ENCODE measurements at places on chromosomes 5 and 9.

DNA sequence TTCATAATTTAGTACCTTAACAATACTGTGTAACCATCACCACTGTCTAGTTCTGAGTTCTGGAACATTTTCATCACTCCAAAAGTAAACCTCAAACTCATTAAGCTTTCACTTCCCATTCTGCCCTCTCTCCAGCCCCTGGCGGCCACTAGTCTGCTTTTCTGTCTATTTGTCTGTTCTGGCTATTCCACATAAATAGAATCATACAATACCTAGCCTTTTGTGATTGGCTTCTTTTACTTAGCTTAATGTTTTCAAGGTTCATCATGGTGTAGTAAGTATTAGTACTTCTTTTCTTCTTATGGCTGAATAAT lies 138.7 kb downstream of the RAPGEF6 start:
- DNase-seq: no peak

DNA sequence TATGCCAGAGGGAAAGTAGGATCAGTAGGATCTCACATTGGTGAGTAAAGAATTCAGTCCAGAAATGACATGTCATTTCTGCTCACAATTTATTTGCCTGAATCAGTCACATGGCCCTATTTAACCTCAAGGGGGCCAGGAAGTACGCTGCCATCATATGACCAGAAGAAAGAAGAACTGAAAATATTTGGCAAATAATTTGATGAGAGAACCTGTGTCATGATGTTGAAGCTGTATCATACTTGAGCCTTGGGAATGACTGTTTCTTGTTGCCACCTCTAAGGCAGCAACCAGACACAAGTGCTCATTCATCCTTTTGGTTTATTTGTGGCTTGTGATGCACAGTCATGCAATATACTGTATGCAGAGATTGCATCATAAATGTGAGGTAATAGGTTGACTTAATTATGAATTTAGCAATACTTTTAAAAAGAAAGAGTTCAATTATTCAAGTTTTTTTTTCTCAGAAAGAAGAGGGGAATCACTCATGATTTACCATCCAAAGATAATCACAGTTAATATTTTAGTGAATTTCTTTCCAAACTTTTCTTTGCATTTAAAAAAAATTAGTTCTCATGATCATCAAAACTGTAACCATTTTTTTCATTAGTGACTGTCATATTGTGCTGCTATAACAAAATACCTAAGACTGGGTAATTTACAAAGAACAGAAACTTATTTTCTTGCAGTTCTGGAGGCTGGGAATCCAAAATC lies 8.2 kb upstream of the ZFYVE16 start:
- peak; percentile 92 for DNase-seq

- no peak for DNase-seq
Observed at GRCh38 chr5:124773315-124774311, 27.2 kb upstream of the ZNF608 start.

DNA sequence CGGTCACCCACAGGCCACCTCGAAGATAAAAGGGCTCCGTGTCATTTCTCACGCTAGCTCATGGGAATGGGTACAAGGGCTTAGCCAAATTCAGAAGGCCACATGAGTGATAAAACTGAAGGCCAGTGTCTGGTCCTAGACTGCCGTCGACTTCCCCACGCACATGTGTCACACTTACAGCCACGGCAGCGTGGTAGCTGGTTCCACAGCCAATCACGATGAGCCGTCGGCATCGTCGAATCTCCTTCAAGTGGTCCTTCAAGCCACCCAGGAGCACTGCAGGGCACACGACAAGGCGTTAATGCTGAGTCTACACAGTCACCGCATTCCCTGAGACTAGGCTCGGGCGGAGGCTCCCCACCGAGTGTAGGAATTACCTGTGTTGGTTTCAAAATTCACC lies 24.7 kb upstream of the MAPK9 start:
- no peak for DNase-seq

DNA sequence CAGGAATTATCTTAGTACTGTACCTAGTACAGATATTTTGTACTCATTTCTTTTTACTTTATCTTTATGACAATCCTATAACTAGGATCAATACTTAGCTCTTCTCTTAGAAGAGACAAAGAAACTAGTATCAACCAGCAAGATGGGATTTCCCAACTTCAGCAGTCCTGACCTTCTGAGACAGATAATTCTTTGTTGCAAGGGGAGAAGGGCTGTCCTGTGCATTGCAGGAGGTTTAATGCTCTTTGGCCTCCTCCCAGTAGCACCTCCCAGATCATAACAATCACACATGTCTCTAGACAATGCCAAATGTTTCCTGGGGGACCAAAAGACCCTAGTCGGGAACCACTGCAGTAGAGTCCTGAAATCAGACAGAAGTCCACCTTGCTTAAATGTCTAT lies 424.3 kb upstream of the DMAC1 start:
- no peak for DNase-seq

DNA sequence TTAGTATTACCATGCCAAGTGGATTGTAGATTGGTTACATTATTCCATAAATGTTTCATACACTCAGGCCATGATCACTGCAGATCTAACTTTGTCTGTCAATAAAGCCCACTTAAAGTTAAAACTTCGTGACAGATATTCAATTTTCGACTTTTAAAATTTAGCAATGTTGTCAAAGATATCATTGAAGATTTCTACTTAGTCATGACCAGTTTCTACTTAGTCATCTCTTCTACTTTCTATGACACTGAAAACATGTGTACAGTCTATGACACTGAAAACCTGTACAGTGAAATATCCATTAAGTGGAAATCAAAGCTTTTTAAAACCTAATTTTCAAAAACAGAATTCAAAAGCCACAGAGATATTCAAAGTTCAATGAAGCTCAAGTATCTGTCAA lies 258.2 kb downstream of the MCTP1 start:
- DNase-seq: no peak

- no peak for DNase-seq
Observed at GRCh38 chr5:20360263-20360662, 372.3 kb upstream of the CDH18 start.

DNA sequence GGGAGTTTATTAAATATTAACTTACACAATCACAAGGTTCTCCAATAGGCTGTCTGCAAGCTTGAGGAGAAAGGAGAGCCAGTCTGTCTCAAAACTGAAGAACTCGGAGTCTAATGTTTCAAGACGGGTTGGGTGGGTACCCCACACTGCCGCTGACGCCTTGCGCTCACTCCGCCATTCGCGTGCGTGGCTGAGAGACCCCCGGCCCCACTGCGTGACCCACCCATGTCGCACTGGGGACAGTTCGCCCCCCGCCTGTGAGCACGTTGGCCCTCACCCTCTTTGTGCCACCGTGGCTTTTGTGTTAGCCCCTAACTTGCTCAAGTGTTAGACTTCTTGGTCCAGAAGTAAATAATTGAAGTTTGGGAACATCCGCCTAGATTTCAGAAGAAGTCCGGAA lies 270.0 kb upstream of the ITGA1 start:
- no peak for DNase-seq

DNA sequence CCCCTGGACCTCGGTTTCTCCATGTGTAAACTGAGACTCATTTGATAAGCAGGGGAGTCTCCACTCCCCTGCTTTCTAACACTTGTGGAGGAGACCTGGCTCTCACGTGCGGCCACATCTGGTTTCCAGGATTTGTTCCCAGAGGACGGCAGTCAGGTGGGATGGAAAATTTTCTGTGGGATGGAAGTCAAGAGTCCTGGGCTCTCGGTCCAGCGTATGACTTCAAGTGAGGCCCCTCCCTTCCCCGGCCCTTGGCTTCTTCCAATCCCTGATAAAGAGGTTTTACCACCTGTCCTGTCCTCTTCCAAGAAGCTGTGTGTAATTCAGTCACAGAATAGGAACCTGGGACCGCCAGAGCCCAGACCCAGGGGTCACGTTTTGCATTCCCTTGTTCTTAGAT lies 35.0 kb downstream of the TMOD1 start:
- no peak for DNase-seq

DNA sequence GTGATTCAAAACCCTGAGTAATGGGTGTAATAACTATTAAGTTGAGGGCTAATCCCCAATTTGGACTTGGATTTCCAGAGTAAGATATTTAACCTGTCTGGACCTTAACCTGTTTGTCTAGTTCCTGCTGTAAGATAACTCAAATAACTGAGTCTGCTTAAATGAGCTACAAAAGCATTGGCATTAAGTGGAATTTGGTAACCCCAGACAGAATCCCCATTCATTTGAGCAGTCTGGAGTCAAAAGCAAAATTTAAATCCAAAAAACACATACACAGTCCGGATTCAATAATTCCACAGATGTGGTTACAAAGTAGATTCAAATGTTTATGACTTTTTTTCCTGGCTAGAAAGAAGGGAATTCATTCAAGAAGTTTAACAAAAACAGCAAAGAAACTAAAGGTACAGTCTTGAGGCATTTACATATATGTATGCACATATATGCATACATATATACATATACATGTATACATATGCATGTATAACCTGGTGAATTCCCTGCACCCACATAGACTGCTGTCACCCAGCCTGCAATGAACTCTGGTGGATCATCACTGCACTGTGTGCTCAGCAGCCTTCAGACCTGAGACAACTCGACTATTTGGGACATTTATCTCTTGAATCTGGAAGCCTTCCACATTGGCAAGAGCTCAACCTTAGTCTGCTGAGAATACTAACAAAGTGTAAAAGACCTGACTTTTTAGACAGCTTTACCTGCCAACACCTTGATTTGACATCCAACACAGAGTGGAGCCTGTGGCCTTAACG lies 205.4 kb downstream of the LURAP1L start:
- DNase-seq: no peak

- DNase-seq: no peak
Observed at GRCh38 chr9:136105398-136106135, 10.5 kb upstream of the NACC2 start.

DNA sequence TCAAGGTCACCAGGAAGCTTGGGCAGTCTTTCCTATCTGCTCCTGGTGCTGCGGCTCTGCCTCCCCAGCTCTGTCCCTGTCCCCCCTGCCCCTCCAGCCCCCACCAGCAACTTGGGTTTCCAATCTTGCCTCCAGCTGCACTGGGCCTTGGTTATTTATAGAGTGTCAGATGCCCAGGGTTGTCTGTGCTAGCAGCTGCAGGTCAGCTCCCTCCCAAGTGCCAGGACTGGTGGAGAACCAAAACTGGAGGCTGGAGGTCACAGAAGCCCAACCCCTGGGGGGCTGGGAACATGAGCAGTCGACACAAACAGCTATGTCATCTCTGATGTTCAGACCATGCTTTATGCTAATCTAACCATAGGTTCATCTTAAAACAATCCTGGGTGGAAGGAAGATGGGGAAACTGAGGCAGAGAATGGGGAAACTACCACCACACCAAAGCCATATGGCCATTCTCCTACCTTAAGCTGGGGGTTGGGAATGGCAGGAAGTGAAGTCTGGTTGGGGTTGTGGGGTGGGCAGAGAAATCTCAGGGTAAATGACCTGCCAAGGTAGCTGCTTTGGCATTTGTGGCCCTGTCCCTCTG lies 1.7 kb downstream of the TPM2 start:
- DNase-seq: no peak

DNA sequence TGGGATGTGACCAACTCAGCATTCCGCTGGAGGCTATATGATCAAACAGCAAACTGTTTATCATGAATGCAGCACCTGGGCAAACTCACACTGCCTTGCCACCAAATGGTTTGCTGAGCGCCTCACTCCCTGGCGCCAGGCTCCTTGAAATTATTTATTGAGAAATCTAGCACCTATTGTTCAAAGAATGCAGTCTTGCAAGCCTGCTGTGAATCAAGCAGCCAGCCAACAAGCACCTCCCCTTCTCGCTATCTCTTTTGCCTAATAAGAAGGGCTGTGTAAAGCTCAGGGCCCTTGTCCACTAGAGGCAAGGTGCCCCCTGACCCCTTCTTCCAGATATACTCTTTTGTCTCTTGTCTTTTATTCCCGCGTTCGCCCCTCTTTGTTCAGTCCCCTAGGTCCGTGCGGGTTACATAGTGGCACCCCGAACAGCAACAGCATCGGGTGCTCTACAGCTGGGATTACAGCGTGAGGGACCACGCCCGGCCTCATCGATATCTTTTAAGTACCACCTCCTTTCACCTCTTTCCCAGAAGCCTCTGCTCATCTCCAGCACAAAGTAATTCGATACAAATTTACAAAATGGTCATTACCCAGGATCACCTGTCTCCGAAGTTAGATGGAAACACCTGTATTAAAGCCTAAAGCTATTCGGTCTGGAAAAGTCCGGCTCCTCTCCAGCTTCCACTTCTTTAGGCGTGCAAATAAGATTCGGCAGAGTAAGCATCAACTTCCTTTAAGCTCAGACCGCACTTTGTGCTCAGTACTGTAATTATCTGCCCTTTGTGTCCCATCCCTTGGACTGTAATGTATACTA lies 896 bp downstream of the RIGI start:
- DNase-seq: peak; percentile 50

DNA sequence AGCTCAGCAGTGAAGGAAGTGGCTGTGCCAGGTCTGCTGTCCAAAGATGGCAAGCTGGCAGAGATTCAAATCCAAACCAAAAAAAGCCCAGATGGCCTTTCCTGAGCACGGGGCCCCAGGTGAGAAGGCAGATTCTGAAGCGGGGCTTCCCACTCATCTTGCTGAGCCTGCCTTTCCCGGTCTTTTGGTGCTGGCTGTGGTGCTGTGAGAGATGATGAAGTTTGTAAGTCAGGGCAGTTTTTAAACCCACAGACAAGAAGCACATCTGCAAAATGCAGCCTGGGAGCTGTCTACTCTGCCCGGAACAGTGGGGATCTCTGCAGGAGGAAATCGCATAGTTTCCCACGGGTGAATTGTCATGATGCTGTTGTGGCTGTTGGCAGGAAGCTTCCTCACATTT lies 85.0 kb upstream of the IRX4 start:
- no peak for DNase-seq

DNA sequence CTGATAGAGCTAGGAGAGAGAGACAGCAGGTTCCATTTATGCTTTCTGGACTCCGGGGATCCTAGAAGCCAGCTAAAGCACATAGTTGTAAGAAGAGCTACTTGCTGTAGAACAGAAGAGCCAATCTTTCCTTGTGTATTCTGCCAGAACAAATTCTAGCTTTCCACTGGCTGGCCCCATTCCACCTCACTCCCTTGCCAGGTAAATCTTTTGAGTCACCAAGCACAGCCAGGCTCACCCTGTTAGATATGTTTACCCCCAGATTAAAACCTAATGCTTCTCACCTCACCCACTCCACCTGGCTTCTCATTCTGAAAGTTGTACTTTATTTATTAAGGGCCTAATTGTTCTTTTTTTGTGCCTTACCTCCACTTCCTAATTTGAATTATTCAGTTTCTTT lies 48.9 kb upstream of the CHD1 start:
- no peak for DNase-seq

GRCh38 chr9:114004221-114004716 lies 73.8 kb downstream of the AMBP start:
- no peak for DNase-seq

DNA sequence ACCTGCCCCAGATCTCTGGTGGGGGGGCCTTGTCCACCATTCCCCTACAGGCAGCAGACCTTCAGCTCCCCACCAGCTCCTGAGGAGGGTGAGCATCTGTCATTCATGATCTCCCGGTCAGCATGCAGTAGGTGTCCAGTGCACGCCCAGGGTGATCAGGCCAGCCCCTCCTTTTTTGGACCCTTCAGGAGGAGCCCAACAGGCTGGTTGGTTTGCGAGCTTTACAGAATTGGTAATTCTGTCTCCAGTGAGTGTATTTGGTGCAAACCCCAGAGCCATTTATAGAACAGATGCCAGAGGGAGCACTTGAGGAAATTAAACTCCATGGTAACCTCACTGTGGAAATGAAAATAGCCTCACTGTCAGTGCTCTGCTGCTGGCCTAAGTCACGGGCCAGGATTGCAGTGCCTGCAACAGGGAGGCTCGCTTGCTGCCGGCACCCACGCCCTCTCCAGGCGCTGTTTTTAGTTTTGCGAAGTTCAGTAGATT lies 23.4 kb downstream of the WNK2 start:
- DNase-seq: peak; percentile 9

- DNase-seq: no peak
Observed at GRCh38 chr5:145557345-145557744, 277.8 kb downstream of the PRELID2 start.
